Activated T-helper 1 cell treated with Interleukin-2 at 50 U/mL for 16 hours (primary cell): ENCODE measurements at places on chromosomes 4 and X.

GRCh38 chr4:159017323-159018026, 85.4 kb upstream of the RAPGEF2 start:
- DNase-seq = no peak

- DNase-seq = no peak
Measured at GRCh38 chrX:32126997-32127396, 1055.2 kb upstream of the FTHL17 start.

DNA sequence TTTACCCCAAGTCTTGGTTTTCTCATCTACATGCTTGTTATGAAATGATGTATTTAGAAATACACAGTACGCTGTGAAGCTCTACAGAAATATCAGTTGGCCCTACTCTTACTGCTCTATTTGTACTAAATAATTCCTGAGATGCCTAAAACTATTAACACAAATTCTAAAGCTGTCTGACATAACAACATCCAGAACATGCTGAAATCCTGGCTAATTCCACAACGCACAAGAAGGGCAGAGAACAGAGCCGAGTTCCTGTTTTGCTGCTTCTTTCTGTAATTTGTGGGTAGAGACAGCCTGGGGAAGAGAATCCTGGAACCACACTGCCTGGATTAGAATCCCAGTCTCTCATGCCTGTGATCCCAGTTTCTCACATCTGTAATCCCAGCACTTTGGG, 59.0 kb downstream of the ZNF827 start:
- DNase-seq = no peak

DNA sequence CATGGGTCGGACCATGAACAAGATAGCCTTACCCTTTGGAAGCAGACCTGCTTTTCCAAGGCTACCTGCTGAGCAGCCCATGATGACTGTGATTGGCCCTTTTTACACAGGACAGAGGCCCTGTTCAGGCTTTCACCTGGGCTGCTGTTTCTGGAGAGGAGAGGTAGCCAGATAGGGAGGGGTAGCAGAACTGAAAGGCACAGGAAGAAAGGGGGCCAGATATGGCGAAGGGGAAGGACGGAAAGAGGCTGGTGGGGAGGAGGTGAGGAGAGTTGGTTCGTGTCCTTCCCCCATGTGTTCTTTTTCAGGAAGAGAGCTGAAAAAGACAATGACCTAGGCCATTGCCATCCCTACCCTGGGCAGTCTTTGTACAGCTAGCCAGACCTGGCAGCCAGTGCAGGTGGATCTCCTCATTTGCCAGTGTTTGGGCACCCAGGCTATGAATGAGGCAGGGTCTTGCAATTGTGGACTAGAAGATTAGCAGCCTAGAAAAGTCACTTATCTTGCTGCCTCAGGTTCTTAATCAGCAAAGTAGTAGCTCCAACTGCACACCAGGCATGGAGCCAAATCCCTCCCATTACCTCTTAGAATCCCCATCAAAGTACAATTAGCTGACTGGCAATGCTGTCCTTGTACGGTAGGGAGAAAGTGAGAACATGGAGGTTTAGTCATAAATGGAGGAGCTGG, 139.6 kb downstream of the AMMECR1 start:
- no peak for DNase-seq

DNA sequence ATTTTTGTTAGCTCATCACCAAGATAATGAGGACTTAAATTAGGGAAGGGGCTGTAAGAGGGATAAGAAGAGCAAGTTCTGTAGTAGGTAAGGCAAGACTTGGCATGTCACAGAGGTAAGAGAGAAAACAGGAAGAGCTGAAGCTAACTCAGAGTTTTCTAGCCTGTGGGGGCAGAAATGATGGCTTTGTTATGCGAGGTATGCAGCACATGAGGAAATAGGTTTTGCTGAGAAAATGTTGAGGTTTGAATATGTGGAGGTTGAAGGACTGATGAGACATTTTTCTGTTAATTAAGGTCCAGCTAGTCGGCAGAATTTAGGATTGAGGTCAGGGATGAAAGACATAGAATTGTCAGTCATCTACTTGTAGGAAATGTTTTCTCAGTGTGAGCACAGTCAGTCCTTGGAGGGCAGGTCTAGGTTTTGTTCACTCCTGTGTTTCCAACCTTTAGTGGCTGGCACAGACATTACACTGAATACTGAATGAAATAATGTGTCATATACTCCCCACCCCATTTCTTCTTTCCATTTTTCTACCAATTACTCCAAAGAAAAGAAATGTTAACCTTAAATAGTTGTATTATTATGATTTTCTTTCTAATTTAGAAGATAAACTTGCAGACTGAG, 154.0 kb upstream of the AADAT start:
- DNase-seq = no peak

DNA sequence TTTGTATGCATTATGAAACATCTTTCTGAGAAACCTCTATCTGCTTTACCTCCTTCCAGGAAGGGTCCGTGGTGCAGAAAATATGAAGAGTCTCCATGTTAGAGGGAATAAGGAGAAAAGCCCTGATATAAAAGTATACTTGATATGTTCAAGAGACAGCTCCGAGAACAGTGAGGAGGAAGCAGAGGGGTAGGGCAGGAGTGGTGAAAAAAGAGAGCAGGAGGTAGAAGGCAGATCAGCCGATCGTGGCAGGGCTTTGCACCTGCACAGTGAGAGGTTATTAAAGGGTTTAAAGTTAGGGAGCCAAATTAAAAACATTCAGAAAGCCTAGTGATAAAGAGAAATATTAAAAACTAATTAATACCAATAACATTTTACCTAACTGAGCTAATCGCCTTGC, 419.7 kb downstream of the FAT4 start:
- no peak for DNase-seq

DNA sequence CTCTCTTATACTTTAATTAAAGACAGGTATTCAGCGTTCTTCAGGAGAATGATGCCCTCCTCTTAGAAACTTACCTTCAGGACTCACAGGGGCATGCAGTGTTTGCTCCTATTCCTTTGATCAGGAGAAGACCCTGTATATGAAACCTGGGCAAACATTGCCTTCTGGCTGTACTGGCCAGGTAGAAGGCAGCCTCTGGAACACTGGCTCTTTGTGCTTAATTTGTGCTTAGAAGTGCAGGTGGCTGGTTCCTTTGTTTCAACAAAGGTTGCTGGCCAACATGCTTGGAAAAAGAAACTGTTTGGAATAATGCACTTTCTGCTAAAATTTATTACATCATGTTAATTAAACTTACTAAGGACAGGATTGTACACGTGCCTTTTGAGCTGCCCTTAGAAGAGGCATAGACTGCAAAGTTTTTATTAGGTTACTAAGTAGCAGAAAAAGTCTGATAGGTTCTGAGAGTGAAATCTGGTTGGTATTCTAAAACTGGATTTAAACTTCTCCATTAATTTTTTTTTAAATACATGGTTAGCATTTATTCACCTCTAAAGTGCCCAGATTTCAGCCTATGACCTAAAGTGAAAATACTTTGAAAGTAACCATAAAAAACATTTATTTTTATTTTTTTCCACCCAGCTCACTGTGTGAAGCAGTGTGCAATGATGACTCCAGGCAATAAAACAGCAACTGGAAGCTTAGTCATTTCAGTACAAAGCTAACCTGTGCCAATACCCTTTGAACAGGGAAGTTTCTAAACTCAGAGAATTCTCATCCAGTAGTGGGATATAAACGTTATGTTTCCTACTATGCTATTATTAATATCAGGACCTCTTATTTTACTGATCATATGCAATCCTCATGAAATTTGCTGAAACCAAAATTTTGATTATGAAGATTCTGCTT, 11.3 kb downstream of the RASSF6 start:
- no peak for DNase-seq

DNA sequence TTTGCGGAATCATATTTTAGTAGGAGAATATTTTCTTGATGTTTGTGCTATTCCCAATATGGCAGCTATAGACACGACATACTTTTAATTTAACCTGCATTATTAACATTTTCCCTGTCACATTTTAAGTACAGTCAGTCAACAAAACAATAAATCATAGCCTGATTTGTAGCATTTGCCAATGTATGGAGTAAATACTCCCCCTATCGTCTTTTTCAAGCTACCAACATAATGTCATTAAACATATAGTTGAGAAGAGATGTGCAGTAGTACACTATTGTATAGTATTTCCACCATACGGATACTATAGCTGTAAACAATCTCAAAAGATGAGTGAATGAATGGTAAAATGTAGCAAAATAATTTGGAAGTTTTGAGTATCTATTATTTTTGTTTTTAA, 303.7 kb upstream of the MAGEB2 start:
- DNase-seq = no peak

GRCh38 chrX:37818031-37818430, 29.3 kb downstream of the DYNLT3 start:
- no peak for DNase-seq

DNA sequence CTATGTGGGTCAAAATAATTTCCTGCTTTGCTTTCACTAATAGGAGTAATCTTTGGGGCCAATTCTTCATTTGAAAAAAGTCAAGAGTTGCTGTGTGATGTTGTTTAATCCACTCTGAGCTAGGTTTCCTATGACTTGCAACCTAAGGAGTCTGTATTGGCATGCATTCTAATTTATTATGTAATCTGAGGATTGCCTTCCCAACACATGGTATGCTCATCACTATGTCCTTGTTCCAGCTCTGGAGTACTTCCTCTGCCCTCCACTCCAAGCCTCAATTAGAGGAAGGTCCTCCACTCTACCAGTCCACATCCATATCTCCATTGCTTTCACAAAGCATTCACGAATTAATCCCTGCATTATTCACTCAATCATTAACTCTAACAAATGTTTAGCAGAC, 56.1 kb downstream of the PPP3CA start:
- DNase-seq = no peak
